ENCODE measurements at places on chromosomes 5 and 9. TPM values are rescaled to one million over a fixed set of nuclear protein-coding genes. Genes with fewer than 3 reads are reported as not detected.

DNA sequence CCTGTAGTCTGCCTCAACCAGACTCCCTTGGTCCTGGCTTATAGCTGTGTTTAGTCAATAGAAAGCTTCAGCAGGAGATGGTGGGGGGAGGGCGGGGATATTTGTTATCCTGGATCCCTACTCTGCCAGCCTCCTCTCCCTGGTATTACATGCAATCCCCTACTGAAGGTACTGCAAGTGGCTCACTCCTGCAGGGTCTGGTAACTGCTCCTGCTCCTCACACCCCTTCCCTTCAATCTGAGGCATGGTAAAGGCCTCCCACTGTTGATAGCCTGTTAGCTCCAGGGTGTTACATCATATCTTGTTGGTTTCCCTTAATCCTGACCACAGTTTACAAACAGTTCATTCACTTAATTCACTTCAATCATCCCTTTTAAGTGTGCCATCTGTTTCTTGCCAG lies 137.5 kb downstream of the AP3B1 start:
- H3K4me1 ChIP-seq = no peaks in the 10 kb centered on the region
- peaks cover 41% of the 10 kb centered on the region for H3K36me3 ChIP-seq
- DNase-seq = no peak
- no peak overlapping the region for H3K27ac ChIP-seq
- H3K4me3 ChIP-seq = no peak overlapping the region
- no peaks in the 10 kb centered on the region for H3K27me3 ChIP-seq

DNA sequence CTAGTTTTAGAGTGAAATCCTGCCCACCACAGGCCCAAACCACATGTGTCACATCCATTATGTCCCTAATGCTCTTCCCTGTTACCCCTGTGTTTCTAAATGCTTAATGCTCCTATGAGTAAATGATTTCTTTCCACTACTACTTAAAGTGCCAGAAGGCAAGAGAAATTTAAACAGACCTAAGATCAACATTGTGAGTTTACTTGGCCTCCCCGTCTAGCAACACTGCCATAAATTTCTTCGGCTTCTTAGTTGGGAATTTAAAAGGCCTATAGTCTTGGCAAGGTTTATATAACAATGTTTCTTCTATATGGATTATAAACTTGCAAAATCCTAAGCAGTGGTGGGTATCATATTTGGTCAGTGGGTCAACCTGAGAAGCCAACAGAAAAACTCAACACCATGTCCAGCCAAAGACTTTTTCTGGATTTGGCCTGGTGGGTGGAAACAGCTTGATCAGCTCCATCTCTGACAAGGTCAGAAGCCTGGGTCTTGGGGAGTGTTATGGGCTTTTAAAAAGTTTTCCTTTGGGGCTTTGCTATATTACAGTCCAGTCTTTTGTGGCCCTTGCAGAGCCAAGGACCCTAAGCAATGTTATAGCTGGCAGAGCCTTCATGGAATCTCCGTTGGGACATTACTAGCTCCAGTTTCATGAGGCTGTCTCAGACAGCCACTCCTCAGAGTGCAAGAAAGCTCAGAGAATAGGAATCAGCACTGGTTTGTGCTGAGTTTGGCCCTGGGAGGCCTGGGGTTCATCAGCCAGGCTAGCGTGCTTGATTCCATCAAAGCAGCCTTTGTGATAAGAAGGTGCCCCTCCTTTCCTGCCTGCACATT lies 119.8 kb downstream of the PRDM6 start:
- H3K27me3 ChIP-seq = no peaks in the 10 kb centered on the region
- no peak overlapping the region for H3K27ac ChIP-seq
- no peaks in the 10 kb centered on the region for H3K36me3 ChIP-seq
- DNase-seq = no peak
- peaks cover 26% of the 10 kb centered on the region for H3K4me1 ChIP-seq

The SMIM27 gene
- 0.51 TPM for total RNA-seq

The CARD9 gene
- not detected for total RNA-seq

- H3K4me3 ChIP-seq = no peak overlapping the region
- no peak for DNase-seq
- H3K36me3 ChIP-seq = no peaks in the 10 kb centered on the region
- no peaks in the 10 kb centered on the region for H3K27me3 ChIP-seq
- peaks cover 8% of the 10 kb centered on the region for H3K4me1 ChIP-seq
- no peak overlapping the region for H3K27ac ChIP-seq
Measured at GRCh38 chr5:55625913-55626312, 86.2 kb downstream of the SLC38A9 start.

The EXOSC3 gene
- 30.1 TPM for total RNA-seq

The HAPLN1 gene
- 69.6 TPM for total RNA-seq

The FUT7 gene
- not detected for total RNA-seq

The PCDHA10 gene
- 0.11 TPM for total RNA-seq

The CCL28 gene
- total RNA-seq = 0.25 TPM

The PCDHGA3 gene
- total RNA-seq = 7.5 TPM

GRCh38 chr5:132951897-132952296 lies 11.5 kb downstream of the AFF4 start:
- no peaks in the 10 kb centered on the region for H3K36me3 ChIP-seq
- H3K4me3 ChIP-seq = no peak overlapping the region
- no peaks in the 10 kb centered on the region for H3K27me3 ChIP-seq
- H3K27ac ChIP-seq = no peak overlapping the region

DNA sequence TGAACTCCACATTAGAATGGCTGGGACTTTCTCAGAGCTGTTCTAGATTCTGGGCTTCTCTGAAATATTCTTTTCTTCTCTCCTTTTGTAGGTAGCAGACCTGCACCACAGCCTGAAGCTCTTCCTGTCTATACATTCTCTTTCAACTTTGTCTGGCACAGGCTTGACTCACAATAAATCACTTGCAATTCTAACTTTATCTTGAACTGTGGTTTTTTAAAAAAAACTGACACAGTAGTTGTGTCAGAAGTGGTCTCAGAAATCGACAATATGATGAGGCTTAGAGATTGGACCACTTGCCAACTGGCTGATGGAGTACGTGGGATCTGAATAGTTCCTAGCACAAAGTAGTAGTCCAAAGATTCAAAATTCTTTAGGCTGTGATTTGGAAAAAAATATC lies 24.1 kb upstream of the CDH9 start:
- DNase-seq = no peak
- no peaks in the 10 kb centered on the region for H3K36me3 ChIP-seq
- H3K4me1 ChIP-seq = no peaks in the 10 kb centered on the region
- H3K27ac ChIP-seq = no peak overlapping the region
- no peak overlapping the region for H3K4me3 ChIP-seq

GRCh38 chr5:173020643-173021042 lies 35.5 kb upstream of the CREBRF start:
- no peak for DNase-seq
- no peak overlapping the region for H3K4me3 ChIP-seq
- no peaks in the 10 kb centered on the region for H3K36me3 ChIP-seq
- no peak overlapping the region for H3K27ac ChIP-seq

DNA sequence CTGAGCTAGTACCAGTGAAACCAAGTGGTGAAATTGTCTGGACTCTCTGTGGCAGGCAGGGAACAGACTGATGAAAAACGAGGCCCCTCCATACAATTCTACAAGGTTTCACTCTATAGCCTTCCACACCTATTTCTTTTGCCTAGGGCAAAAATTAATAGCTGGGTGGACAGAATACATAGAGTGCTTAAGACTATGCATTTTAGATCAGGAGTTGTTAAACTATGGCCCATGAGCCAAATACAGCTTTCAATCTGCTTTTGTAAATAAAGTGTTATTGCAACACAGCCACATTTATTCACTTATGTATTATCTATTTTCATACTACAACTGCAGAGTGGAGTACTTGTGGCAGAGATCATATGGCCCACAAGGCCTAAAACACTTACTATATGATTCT lies 45.2 kb downstream of the SH3TC2 start:
- H3K36me3 ChIP-seq = no peaks in the 10 kb centered on the region
- H3K4me1 ChIP-seq = no peaks in the 10 kb centered on the region
- H3K27me3 ChIP-seq = no peaks in the 10 kb centered on the region
- H3K27ac ChIP-seq = no peak overlapping the region
- DNase-seq = no peak

DNA sequence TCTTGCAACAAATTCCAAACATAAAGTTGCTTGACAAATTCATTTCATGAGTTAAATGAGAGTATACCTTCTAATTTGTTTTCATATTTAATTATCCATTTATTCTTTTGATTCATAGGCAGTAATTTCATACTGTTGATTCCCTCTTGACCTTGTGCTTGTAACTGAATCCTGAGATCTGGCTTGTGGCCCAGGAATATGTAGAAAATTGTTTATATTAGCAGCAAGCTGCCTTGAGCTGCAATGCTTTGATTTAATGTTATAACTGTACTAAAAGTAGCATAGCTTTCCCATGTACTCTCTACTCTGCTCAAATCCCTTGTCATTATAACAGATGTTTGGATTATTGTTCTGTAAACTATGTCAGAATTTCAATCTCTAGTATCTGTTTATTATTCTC lies 780.7 kb downstream of the NR2F1-AS1 start:
- H3K36me3 ChIP-seq = no peaks in the 10 kb centered on the region
- H3K27ac ChIP-seq = no peak overlapping the region
- DNase-seq = no peak
- no peaks in the 10 kb centered on the region for H3K27me3 ChIP-seq

The AMACR gene
- total RNA-seq = 22.3 TPM

GRCh38 chr5:125199968-125200865 lies 453.8 kb upstream of the ZNF608 start:
- 0 out of 2 replicates have a peak, but pooled peaks cover 4% of the 10 kb centered on the region for H3K4me1 ChIP-seq
- H3K36me3 ChIP-seq = no peaks in the 10 kb centered on the region
- DNase-seq = peak; percentile 20
- no peaks in the 10 kb centered on the region for H3K27me3 ChIP-seq
- peak overlapping the region; percentile 53 for H3K4me3 ChIP-seq
- H3K27ac ChIP-seq = no peak overlapping the region

DNA sequence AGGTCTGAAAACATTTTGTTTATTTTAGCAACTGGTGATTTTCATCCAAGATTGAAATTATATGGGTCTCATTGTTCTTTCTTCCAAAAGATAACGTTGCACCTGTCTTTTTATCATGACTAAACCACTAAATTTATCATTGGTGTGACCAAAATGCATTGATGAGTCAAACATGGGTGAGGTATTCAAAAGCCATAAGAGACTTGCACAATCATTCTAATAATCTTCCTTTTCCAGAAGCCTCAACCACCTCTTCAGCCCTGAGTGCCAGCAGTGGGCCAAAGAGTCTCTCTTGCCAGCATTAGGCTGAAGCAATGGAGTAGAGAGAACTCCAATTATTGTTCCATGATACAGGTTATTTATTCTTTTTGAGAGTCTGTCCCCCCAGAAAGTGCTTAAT lies 198.9 kb downstream of the LURAP1L start:
- H3K4me1 ChIP-seq = no peaks in the 10 kb centered on the region
- no peak overlapping the region for H3K27ac ChIP-seq
- H3K27me3 ChIP-seq = no peaks in the 10 kb centered on the region

DNA sequence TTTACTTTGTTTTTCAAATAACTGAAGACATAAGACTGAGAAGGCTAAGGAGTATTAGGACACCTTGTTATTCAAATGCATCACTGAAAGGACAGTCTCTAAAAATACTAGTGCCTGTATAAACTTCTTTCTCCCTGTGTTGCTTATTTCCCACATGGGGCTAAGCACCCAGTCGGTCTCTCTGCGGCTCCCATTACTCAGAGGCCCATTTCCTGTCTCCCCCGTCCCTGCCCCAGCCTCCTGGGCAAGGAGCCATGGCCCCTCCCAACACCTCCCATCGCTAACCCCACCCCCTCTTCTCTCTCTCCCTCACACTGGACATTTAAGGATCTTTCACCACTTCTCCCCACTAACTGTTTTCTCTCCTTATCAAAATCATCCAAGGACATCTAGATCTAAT lies 81.9 kb downstream of the EBF1 start:
- no peak overlapping the region for H3K4me3 ChIP-seq
- peak overlapping the region; percentile 43 for H3K27ac ChIP-seq
- peak; percentile 76 for DNase-seq
- H3K4me1 ChIP-seq = peaks cover 35% of the 10 kb centered on the region
- no peaks in the 10 kb centered on the region for H3K36me3 ChIP-seq
- no peaks in the 10 kb centered on the region for H3K27me3 ChIP-seq

The PDLIM7 gene
- total RNA-seq = 357 TPM

DNA sequence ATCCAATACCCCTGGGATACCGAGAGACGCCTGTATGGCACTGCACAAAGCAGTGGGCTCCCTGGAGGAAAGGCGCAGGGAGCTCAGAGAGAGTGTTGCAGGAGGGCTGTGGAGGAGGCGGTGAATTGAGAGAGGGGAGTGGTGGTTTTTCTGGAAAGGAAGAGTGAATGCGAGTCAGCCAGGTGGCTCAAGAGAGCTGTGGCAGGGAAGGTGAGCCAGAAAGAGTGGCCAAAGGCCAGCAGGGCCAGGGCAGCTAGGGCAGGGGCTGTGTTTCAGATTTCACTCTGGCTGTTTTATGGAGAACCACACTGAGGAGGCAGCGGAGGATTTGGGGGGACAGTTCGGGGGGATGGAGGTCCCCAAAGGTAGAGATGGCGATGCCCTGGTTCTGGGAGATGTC lies 13.0 kb upstream of the DAB2IP start:
- no peak overlapping the region for H3K27ac ChIP-seq
- H3K4me3 ChIP-seq = no peak overlapping the region
- H3K36me3 ChIP-seq = no peaks in the 10 kb centered on the region
- 0 out of 2 replicates have a peak, but pooled peaks cover 4% of the 10 kb centered on the region for H3K4me1 ChIP-seq
- no peaks in the 10 kb centered on the region for H3K27me3 ChIP-seq

- peaks cover 33% of the 10 kb centered on the region for H3K4me1 ChIP-seq
- DNase-seq = no peak
- H3K36me3 ChIP-seq = no peaks in the 10 kb centered on the region
- H3K27ac ChIP-seq = peak overlapping the region; percentile 75
- no peaks in the 10 kb centered on the region for H3K27me3 ChIP-seq
Measured at GRCh38 chr9:132041798-132042197, 37.9 kb downstream of the MED27 start.

DNA sequence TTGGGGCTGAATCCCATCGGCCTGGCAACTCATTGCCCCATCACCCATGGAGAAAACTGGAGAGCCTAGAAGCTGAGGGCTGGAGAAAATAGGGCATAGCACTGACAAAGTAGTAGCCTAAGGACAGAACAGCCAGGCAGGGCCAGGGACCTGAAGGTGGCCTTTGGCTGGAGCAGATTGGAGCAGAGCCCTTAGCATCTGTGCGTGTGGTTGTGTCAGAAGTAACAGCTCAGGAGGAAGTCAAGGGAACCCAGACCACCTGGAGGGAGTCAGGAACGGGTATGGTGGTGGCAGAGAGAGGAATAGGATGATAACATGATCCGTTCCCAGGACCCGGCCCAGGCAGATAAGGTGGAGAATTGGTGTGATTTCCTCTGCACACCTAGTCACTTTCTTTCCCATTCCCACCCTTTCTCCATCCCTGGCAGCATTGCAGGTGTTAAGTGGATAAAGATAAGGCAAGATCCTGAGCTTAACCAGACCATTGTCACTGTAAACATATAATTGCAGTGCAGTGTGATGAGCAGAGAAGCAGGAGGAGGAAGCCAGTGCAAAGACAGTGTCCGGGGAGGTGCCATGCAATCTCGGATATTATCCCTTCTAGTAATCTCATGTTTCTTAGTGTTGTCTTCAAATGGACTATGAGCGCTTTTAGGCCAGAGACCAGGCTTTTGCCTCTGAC lies 67.0 kb downstream of the NDFIP1 start:
- no peak overlapping the region for H3K27ac ChIP-seq
- H3K27me3 ChIP-seq = no peaks in the 10 kb centered on the region
- H3K4me1 ChIP-seq = no peaks in the 10 kb centered on the region
- no peak for DNase-seq

The LRRC8A gene
- total RNA-seq = 35.2 TPM

GRCh38 chr9:75715360-75715759 lies 175.1 kb upstream of the PCSK5 start:
- no peaks in the 10 kb centered on the region for H3K27me3 ChIP-seq
- no peak overlapping the region for H3K27ac ChIP-seq
- DNase-seq = no peak

The LRRC19 gene
- not detected for total RNA-seq

The MAMDC4 gene
- total RNA-seq = 1.1 TPM

The EPB41L4B gene
- total RNA-seq = 1.0 TPM
